Posterior vena cava (tissue), 2 donors: ENCODE measurements at places on chromosomes 11 and 22. TPM values are rescaled to one million over a fixed set of nuclear protein-coding genes. Genes with fewer than 3 reads are reported as not detected.

COA4 gene
- total RNA-seq, result 37.2 TPM

SERHL2 gene
- total RNA-seq, result 1.3 TPM

SEC14L6 gene
- total RNA-seq, result 0.14 TPM

CECR2 gene
- 0.24 TPM for total RNA-seq

MRGPRF gene
- 117 TPM for total RNA-seq

MOGAT2 gene
- not detected for total RNA-seq

IL10RA gene
- 28.3 TPM for total RNA-seq

CRYAB gene
- 527 TPM for total RNA-seq

CDC45 gene
- total RNA-seq, result 0.71 TPM

- no peak for DNase-seq
Observed at GRCh38 chr22:29998627-29999384, 81.5 kb upstream of the HORMAD2 start.

GRCh38 chr22:19665784-19666672, 48.3 kb upstream of the SEPTIN5 start:
- no peak for DNase-seq

- DNase-seq, result no peak
Observed at GRCh38 chr11:124670732-124671131, 2.8 kb downstream of the SIAE start.

GRCh38 chr11:727281-727701, 20.0 kb upstream of the TALDO1 start:
- peak; percentile 80 for DNase-seq

GRCh38 chr11:29310725-29311342, 706.0 kb downstream of the KCNA4 start:
- no peak for DNase-seq

DNA sequence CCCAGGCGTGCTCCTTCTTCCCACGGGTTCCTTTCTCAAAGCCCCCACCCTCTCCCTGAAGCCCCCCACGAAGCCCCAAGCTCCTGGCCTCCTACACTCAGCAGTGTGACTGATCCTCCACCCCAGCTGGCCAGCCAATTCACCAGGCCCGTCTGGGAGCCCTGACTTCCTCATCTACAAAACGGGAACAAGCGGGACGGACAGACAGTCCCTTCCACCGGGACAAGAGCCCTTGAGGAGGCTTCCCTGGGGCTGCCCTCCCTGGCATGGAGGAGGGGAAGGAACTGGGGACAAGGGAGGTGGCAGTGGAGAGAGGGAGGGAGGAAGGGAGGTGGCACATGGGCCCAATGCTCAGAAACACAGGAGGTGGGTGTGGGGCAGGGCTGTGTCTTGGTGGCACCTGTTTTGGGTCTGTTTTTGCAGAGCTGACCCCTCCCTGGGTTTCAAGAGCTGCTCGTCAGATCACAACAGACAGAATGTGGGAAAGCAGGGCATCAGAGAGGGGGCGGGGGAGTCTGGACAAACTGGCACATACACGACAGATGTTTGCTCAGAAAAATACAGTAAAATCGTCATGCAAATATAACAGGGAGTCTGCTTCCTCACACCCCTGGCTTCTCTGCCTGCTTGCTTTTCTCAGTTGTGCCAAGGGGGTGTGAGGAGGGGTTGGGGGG, 56.8 kb downstream of the ELFN2 start:
- no peak for DNase-seq

DNA sequence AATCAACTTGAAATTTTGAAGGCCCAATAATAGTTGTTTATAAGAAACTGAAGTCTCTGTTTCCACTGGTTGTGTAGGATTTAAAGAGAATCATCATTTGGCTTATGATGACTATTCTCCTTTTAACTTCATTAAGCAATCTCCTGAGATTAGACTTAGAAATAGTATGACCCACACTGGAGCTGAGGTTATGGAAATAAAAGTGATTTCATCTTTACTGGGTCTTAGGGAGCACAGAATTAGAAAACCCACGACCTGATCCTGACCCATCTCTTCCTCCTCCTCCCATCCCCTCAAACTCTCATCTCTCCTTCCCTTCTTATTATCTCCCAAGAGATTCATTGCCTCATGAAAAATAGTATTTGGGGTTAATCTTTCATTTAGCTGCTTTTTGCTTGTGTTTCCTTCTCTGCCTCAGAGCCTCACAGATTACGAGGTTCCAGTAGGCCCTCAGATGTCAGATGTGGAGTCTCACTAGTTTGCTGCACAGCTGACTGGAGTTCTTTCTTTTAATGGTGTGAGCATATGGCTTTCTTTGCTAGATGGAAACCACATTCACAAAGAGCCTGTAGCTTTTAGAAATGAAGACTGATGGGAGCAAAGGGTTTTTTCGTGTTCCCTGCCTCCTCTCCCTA, 85.0 kb downstream of the ALX4 start:
- no peak for DNase-seq

GRCh38 chr11:10158461-10158860, 135.6 kb downstream of the SBF2 start:
- DNase-seq, result no peak

- no peak for DNase-seq
Observed at GRCh38 chr11:94722735-94723134, 45.4 kb upstream of the AMOTL1 start.

GRCh38 chr11:132604431-132604830, 927.9 kb downstream of the OPCML start:
- no peak for DNase-seq

- DNase-seq, result no peak
Observed at GRCh38 chr11:59423835-59424234, 2.4 kb downstream of the OR5A2 start.

GRCh38 chr11:119251114-119251513, 45.0 kb downstream of the CBL start:
- DNase-seq, result no peak

- no peak for DNase-seq
Observed at GRCh38 chr11:108608548-108608947, 15.0 kb upstream of the EXPH5 start.

- DNase-seq, result no peak
Observed at GRCh38 chr11:114478001-114478410, 38.7 kb downstream of the REXO2 start.

GRCh38 chr11:129911298-129911697, 15.9 kb upstream of the NFRKB start:
- no peak for DNase-seq

DNA sequence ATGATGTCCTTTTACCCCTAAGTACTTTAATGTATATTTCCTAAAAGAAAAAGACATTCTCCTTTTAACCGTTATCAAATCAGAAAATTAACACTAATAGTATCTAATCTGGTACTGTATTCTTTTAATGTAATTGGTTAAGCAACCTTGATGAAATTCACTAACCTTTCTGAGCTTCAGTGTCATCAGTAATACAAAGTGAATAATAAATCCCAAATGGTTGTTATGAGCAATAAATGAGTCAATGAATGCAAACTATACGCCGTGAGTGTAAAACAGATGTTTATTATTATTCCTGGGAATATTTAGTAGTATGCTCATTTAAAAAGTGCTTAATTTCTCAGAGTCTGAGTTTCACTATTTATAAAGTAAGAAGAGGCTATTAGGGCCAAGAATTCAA, 21.5 kb downstream of the UEVLD start:
- DNase-seq, result no peak

GRCh38 chr11:79110796-79111195, 330.0 kb downstream of the TENM4 start:
- DNase-seq, result no peak

- no peak for DNase-seq
Observed at GRCh38 chr11:79045800-79046304, 395.0 kb downstream of the TENM4 start.

- DNase-seq, result no peak
Observed at GRCh38 chr11:102575012-102575411, 44.5 kb upstream of the MMP7 start.

- DNase-seq, result no peak
Observed at GRCh38 chr11:96265220-96265737, 77.7 kb downstream of the MAML2 start.
